Kidney epithelial cell (primary cell): ENCODE measurements at places on chromosomes 7 and 10. TPM values are rescaled to one million over a fixed set of nuclear protein-coding genes. Genes with fewer than 3 reads are reported as not detected.

Gene BAIAP2L1
- total RNA-seq: 32.5 and 38.8 TPM in 2 replicates

Gene SFTPA1
- not detected in 2 replicates for total RNA-seq

Gene SFTPA2
- total RNA-seq: not detected in 2 replicates

Gene SHOC2
- 22.6 and 24.4 TPM in 2 replicates for total RNA-seq

Gene CAMK2B
- total RNA-seq: 0.68 TPM in 1 of 2 replicates, not detected in the other

Gene ANKRD30A
- not detected in 2 replicates for total RNA-seq

- peak; percentile 42 for DNase-seq
Observed at GRCh38 chr7:132735476-132735875, 159.2 kb upstream of the PLXNA4 start.

- DNase-seq: no peak
Observed at GRCh38 chr7:30723776-30724175, 28.2 kb upstream of the INMT start.

GRCh38 chr7:138398857-138399256 is 61.2 kb upstream of the TRIM24 start:
- DNase-seq: no peak

DNA sequence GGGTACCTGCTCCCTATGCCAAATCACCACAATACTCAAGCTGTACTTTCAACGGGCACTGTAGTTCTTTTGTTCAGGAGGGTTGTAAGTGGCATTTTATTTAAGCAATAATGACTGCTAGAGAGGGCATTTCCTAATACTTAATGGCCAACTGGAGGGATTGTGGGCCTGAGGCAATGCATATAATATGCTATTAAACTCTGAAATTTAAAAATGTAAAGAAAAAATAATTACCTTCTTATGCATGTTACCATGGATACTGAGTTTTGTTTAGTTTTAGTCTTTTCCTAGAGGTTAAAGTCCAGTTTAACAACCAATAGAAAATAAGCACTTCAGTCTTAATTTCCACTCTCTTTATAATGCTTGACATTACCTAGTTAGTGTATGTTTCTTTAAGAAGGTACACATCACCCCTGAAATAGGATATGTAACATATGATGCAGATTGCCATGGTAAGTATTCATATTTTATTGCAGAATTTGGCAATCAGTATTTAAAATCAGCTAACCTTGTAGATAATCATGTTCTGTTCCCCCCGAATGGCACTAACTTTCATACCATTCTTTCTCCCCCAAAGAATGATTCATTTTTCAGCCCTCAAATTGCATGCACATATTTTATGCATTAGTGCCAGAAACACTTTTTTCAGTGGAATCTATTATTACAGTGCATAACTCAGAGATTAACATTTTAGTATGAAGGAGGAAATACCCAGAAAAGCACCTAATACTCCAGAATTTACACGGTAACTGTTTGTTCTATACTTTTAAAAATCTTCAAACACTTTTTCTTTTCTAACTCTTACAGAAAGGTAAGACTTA is 90.3 kb upstream of the ZNF438 start:
- no peak for DNase-seq

- DNase-seq: peak; percentile 96
Observed at GRCh38 chr7:106425017-106425719, 140.4 kb upstream of the NAMPT start.

- peak; percentile 81 for DNase-seq
Observed at GRCh38 chr7:68691261-68692216, 906.7 kb upstream of the AUTS2 start.

DNA sequence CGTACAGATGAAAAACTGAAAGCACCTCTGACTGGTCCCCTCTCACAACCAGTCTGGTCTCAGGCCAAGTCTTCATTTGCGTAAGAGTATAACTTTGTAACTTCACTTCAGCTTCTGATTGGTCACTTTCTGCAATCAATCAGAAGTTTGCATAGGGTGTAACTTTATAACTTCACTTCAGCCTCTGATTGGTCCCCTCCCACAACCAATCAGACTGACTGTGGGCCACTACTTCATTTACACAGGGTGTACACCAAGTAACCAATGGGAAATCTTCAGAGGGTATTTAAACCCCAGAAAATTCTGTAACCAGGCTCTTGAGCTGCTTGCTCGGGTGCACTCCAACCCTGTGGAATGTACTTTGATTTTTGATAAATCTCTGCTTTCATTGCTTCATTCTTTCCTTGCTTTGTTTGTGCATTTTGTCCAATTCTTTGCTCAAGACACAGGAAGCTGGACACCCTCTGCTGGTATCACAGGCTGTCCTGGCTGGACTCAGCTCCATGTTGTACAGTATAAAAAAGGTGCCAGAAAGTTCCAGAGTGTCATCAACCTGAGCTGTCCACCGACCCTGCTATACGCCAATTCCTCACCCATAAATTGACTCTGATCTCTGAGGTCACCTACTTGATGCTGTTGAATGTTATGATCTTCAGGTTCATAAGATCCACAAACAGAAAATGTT is 74.5 kb downstream of the COBL start:
- no peak for DNase-seq

DNA sequence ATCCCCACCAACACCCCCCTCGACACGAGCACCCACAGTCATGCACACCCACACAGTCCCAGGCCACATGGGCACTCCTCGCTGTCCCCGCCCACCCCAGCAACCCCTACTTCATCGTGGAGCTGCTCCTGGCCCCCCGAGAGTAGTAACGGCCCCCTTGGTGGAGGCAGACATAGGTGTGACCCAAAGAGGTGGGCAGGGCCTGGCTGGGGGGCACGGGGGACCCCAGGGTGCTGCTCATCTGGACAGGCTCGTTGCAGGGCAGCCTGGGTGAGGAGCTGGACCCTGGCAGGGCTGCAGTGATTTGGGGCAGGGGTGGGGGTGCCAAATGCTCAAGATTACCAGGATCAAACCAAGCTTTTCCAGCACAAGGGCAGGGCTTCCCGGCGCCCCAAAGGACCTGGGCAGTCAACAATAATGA is 42.4 kb upstream of the ZMIZ1 start:
- DNase-seq: no peak

GRCh38 chr10:50575477-50576244 is 48.1 kb downstream of the SGMS1 start:
- no peak for DNase-seq
